ENCODE measurements at places on chromosomes 7 and 10. TPM values are rescaled to one million over a fixed set of nuclear protein-coding genes. Genes with fewer than 3 reads are reported as not detected.

DNA sequence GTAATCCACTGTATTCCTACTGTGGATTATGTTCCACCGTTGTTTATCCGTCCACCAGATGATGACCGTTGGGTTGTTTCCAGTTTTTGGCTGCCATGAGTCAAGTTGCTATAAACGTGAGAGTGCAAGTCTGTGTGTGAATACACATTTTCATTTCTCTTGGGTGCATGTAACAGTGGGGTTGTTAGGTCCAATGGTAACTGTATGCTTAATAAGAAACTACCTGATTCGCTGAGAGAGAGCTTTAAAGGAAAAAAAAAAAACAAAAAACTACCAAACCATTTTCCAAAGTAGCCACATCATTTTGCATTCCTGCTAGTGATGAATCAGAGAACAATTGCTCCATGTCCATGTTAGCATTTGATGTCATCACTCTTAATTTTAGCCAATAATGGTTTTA lies 15.9 kb downstream of the UBN2 start:
- peak; percentile 64 for DNase-seq

DNA sequence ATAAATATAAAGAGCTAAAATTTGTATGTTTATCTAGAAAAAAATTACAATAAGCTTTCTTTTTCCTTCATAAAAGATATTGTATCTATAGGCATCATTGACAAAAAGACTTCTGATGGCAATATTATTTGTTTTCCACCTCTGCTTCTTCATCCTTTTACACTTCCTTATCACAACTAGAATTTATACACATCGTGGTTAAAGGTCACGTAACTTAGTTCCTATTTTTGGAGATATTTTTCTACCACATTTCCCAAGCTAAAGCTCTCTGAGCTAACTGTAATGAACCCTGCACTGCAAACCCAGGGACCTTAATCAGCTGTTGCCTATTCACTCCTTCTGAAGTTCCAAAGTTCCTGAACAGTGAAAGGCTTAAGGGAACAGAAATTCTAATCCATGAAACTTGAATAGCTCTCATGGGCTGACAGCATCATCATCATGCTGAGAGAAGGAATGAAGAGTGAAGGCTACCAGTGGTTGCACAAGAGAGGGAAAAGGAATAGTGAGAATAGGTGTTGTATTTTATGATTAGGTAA lies 106.1 kb upstream of the SLC13A1 start:
- no peak for DNase-seq

GRCh38 chr10:102764470-102765161 lies 20.9 kb downstream of the WBP1L start:
- no peak for DNase-seq

The TDRD1 gene
- total RNA-seq, result not detected

DNA sequence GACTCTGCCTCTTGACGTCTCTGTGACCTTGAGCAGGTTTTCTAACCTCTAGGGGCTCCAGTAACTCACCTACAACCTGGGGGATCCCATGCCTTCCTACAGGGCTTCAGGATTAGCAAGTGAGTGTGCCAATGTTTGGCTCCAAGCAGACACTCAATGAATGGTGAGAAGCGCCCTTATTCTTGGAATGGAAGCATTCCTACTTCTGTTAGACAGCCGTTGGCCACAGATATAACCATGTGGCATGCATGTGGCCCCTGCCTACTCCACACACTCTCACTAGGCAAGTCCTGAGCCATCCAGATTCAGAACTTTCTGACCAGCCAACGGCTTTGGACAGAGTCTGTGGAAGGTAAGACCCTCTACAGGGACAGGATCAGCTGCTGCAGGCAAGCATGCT lies 108.9 kb upstream of the LYZL2 start:
- no peak for DNase-seq

DNA sequence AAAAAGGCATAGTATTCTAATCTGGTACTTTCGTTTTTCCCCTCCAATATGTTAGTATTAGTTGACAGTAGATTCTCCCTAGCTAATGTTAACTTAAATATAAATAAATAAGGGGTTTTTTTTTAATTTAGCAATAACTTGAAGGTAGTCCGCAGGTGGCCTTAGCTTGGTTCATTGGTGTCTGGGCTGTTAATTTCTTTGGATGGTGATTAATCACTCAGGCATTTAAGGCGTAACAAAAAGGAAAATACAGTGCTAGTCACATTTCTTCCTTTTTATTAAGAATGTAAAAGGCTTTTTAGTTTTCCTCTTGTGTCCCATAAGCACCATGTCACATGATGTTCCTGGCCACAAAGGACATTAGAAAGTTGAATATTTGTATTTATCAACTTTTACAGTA lies 161.0 kb upstream of the POT1 start:
- DNase-seq, result no peak

DNA sequence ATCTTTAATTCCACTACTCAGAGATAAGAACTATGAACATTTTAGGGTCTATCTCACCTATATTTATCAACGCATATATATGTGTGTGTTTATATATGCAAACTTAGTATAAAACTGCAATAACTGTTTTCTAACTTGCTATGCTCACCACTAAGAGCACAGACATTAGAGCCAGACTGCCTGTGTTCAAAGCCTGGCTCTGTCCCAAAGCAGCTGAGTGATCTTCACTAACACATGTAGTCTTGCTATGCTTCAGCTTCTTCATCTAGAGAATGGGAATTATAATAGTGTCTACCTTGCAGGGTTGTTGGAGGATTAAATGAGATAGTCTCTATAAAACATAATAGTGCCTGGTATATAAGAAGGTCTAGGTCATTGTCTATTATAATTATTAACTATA lies 165.5 kb downstream of the MAGI2 start:
- DNase-seq, result peak; percentile 21

- DNase-seq, result no peak
Observed at GRCh38 chr7:142739923-142740492, 9.3 kb upstream of the PRSS1 start.

DNA sequence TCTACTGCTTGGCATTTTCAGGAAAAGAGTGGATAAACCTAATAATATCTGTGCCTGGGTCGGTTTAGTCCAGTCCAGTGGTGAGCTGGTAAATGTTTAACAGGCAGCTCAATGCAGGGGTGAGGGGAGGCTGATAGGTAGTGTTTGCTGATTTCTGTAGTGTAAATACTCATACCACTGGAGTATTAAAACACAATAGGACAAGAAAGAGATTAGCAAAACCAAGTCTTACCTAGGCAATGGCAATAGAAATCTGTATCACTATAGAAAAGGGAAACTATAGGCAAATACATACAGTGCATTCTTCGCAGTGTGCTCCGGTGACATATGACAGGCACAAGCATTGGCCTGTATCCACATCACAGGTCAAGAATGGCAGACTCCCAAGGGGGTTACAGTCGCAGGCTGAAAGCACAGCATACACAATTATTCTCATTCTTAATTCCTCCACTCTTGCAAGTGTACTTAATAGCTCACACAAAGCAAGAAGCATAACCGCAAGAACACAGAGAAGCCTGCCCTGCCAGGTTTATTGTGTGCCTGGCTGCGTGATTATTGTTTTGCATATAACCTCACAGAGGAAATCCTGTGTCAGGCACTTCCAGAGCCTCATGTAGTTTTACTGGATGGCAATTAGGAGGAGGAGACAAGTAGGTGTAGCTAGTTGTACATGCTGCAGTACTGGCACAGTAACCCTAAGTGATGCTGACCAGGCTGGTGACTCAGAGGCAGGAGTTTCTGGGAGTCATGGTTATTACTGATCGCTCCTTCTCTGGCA lies 35.0 kb downstream of the LAMB4 start:
- DNase-seq, result peak; percentile 91

The FAM131B gene
- total RNA-seq, result 0.80 TPM

GRCh38 chr7:102132209-102132752 lies 154.4 kb upstream of the SH2B2 start:
- DNase-seq, result no peak

The PAPOLB gene
- not detected for total RNA-seq

DNA sequence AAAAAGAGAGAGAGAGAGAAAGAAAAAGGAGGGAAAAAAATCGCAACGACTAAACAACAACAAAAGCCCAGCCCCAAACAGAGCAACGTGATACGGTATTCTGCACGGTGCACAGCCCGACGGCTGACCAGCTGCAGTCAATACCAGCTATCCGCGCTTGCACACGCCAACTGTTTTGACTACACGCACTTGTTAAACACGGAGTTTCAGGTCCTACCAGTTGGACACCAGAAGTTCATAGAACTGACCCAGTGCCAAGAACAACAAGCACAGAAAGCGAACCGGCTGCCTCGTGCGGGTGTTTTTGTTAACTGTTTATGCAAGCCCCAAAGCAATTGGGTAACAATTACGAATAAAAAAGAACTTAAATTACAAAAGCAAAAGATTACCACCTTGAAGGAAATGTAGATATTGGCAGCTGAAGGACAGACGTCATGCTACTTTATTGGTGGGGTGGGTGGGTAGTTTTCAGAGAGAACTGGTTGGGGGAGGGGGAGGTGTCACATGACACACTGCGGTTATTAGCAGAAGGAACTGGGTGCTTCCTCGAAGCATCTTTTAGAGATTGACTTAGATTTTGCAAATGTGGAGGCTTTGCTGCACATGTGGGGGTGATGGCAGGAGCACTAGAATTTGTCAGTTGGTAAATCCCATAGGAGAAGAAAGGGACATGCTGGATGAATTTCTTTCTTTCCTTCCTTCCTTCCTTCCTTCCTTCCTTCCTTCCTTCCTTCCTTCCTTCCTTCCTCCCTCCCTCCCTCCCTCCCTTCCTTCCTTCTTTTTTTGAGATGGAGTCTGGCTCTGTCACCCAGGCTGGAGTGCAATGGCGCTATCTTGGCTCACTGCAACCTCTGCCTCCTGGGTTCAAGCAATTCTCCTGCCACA lies 110.6 kb upstream of the EFCAB10 start:
- DNase-seq, result peak; percentile 71

The SLC26A3 gene
- not detected for total RNA-seq

The WEE2 gene
- not detected for total RNA-seq

The DKK1 gene
- 1,677 TPM for total RNA-seq

DNA sequence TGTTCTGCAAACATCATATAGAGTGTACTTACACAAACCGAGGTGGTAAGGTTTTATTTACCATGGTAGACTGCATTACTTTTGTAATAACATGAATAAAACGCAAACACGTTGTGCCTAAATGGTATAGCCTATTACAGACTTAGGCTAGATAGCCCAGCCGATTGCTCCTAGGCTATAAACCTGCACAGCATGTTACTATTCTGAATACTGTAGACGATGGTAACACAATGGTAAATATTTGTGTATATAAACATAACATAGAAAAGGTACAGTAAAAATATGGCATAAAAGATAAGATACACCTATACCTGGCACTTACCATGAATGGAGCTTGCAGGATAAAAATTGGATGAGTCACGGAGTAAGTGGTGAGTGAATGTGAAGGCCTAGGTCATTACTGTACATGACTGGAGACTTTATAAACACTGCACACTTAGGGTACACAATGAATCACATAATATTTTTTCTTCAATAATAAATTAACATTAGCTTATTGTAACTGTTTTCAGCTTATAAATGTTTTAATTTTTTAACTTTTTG lies 16.3 kb downstream of the AKR1D1 start:
- DNase-seq, result no peak

GRCh38 chr7:48350515-48350914 lies 179.3 kb downstream of the ABCA13 start:
- no peak for DNase-seq

- no peak for DNase-seq
Observed at GRCh38 chr7:70634610-70635068, 497.3 kb upstream of the GALNT17 start.

DNA sequence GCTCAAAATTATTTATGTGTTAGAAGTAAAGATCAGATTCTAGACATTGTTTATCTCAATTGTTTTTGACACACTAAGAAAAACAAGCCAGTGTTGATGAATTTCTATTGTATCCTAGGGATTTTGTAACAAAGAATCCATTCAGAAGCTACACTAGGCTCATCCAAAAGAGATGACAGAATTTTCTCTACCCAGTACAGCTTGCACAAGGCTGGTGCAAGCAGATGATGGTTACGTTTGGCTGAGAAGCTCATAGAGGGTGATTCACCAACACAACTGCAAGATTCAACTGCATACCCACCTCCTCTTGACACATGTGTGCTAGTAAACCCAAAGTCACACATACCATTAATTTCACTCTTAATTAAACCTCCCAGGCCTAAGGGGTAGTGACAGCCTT lies 20.8 kb downstream of the GRM3 start:
- DNase-seq, result no peak

DNA sequence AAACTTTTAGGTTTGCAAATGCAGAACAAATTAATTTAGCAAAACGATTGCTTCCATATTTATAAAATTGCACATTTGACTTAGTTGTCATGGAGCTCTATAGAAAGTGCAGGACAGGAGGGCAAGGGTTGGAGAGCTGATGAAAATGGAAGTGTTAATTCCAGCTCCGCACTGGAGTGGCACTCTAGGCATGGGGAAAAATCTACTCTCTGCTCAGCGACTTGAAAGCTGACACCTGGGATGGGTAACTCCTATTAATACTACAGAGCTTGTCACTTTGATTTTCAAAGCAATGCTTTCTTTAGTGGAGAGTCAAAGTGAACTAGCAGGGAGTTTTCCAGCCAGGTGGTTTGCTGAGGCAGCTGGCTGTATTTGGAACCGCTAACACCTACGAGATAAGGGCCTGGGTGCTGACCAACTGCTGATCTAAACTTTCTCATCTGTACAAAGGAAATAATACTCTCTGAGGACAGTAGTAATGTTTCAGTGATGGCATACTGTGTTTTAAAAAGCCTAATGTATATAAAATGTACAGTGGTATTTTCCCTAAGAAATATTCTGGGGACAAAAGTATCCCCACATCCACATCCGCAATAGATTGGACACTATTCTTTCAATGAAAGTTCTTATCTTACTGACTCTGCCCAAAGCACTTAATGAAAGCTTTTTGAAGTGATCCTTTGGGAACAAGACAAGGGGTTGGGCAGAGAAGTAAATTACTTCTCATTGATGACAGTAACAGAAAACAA lies 444.3 kb downstream of the GPAM start:
- no peak for DNase-seq

- DNase-seq, result no peak
Observed at GRCh38 chr10:28284126-28284525, 18.7 kb downstream of the MPP7 start.

The TNS3 gene
- total RNA-seq, result 70.0 TPM

The MALRD1 gene
- not detected for total RNA-seq

DNA sequence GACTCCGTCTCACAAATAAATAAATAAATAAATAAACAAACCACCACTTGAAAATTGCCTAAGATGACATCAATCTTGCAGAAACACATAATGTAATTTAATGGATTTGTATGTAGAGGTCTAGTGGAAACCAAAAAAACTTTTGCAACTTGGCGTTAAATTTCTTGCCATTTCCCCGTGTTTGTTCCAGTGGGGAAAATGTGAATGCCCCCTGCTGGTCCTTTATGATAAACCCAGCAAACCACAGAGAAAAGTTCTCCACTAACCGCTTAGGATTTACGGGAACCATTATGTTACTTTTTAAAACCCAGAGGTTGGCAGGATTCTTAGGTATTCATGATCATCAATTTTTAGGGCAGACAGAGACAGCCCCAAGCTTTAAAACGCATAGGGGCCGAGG lies 32.5 kb downstream of the LAMB4 start:
- no peak for DNase-seq

The LLCFC1 gene
- not detected for total RNA-seq

GRCh38 chr10:20614911-20615310 lies 282.2 kb downstream of the NEBL start:
- DNase-seq, result no peak

Measured in HFFc6 (cell line).